ENCODE measurements at places on chromosomes 7 and 10. TPM values are rescaled to one million over a fixed set of nuclear protein-coding genes. Genes with fewer than 3 reads are reported as not detected.

Gene TDRD1
- total RNA-seq = 0.14 TPM

Gene NPY4R2
- total RNA-seq = 1.4 TPM

GRCh38 chr10:22837351-22837750, 90.5 kb upstream of the ARMC3 start:
- no peaks in the 10 kb centered on the region for H3K27me3 ChIP-seq
- H3K36me3 ChIP-seq = no peaks in the 10 kb centered on the region

DNA sequence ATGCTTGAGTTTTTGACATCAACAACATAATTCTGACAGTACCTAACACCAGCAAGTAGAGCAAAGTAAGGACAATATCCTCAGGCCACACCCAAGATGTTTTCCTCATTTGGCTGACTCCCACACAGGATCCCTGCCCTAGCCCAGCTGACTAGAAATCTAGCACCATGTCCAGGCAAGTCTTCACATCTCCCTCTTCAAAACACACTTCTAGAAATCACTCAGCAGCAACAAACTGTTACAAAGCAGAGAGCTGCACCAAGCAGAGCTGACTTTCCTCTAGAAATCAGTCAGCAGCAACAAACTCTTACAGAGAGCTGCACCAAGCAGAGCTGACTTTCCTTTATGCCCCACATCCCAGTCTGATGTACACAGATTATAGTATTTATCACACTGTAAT, 7.7 kb downstream of the TMEM168 start:
- DNase-seq = no peak
- no peaks in the 10 kb centered on the region for H3K27me3 ChIP-seq
- no peak overlapping the region for H3K27ac ChIP-seq
- H3K4me1 ChIP-seq = no peaks in the 10 kb centered on the region
- H3K4me3 ChIP-seq = no peak overlapping the region

Measured in upper lobe of right lung (tissue), 1 donor.